Activated naive CD4-positive, alpha-beta T cell treated with anti-CD3 and anti-CD28 coated beads for 36 hours (primary cell): ENCODE measurements at places on chromosomes 4 and X. TPM values are rescaled to one million over a fixed set of nuclear protein-coding genes. Genes with fewer than 3 reads are reported as not detected.

SPANXB1 gene
- not detected for total RNA-seq

HS3ST1 gene
- not detected for total RNA-seq

SPANXN3 gene
- total RNA-seq: not detected

TEX13D gene
- 0.07 TPM for total RNA-seq

ASB12 gene
- 0.17 TPM for total RNA-seq

MAGEB17 gene
- not detected for total RNA-seq

MBNL3 gene
- total RNA-seq: 15.8 TPM

- no peak for DNase-seq
- H3K36me3 ChIP-seq: peaks cover 9% of the 10 kb centered on the region
- peak overlapping the region; percentile 97 for H3K4me3 ChIP-seq
- H3K4me1 ChIP-seq: peaks cover 13% of the 10 kb centered on the region
- peak overlapping the region; percentile 98 for H3K27ac ChIP-seq
These were observed 311 bp downstream of the RNF113A start for GRCh38 chrX:119871245-119871598.

- no peak overlapping the region for H3K27ac ChIP-seq
- no peaks in the 10 kb centered on the region for H3K27me3 ChIP-seq
- no peak for DNase-seq
- no peaks in the 10 kb centered on the region for H3K4me1 ChIP-seq
- no peaks in the 10 kb centered on the region for H3K36me3 ChIP-seq
These were observed 94.9 kb upstream of the NDP start for GRCh38 chrX:44068043-44068442.

GRCh38 chr4:72432282-72432681, 136.7 kb downstream of the ADAMTS3 start:
- no peaks in the 10 kb centered on the region for H3K4me1 ChIP-seq
- H3K27me3 ChIP-seq: no peaks in the 10 kb centered on the region
- H3K36me3 ChIP-seq: no peaks in the 10 kb centered on the region
- no peak overlapping the region for H3K27ac ChIP-seq
- H3K4me3 ChIP-seq: no peak overlapping the region

DNA sequence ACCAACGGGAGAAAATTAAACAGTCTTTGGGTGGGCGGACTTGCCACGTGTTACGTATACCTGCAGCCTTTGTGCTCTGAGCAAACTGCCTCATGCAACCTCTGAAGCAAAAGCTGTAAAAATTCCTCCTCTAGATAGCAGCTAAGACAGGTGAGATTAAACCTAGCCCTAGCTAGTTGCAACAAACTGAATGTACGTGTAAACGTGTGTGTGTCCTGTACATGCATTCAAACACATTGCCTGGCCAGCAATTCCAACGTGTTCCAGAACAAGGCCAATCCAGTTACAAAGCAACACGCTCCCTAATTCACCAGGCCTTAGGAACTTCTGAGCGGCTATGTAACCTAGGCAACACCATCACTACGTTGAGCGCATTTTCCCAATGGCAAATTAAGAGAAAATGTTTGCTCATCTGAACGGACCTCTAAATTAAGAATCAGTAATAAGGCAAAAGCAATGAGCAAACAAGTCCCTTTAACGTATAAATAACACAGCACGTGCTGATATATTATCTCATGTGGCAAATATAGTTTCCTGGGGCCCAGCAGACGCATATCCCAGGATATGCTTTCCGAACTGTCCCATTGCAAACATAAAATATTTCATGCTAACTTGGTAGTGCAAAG, 792 bp downstream of the PPID start:
- H3K27me3 ChIP-seq: no peaks in the 10 kb centered on the region
- peaks cover 38% of the 10 kb centered on the region for H3K36me3 ChIP-seq
- peak overlapping the region; percentile 98 for H3K4me3 ChIP-seq
- peaks cover 41% of the 10 kb centered on the region for H3K4me1 ChIP-seq

DNA sequence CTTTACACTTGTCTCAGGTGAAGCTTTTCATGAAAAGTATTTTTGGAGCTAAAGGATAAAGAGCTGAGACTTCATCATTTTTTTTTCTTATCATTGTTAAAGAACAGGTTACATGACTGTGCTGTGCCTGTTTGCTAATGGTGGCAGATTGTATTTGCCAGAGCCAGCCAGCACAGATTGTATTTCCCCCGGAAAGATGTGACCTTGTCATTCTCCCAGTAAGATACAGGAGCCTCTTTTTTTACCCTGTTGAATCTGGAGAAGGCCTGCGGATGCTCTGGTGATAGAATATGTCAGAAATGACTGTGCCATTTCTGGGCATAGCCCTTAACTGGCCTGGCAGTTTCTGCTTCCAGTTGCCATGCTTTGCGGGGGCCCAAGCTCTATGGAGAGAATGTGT, 91.9 kb downstream of the GPRIN3 start:
- DNase-seq: no peak
- no peaks in the 10 kb centered on the region for H3K36me3 ChIP-seq
- H3K27me3 ChIP-seq: peaks cover 6% of the 10 kb centered on the region
- no peak overlapping the region for H3K27ac ChIP-seq
- H3K4me1 ChIP-seq: no peaks in the 10 kb centered on the region

DNA sequence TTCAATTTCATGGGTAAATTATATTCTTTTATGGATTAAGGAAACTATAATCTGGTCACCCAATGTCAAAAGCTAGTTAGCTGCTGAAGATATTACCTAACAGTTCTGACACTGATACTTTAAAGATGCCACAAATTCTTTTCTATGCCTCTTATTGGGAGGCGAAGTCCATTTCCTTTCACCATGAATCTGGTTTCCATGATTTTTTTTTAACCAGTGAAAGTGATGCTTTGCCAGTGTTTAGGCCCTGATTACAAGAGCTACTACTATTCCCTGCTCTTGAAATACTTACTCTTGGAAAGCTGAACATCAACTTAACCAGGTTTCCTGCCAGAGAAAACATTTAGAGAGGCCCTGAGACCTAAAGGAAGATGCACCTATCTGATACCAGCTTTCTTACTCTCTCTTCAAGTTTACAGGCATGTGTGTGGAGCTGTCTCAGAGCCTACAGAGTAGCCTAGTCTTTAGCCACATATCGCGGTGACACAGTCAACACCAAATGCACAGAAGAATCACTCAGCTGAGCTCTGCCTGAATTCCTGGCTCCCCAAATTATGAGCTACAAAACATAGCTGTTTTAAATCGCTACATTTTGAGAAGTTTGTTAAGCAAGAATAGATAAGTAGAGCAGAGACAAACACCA, 1280.8 kb downstream of the PCDH7 start:
- no peaks in the 10 kb centered on the region for H3K4me1 ChIP-seq
- H3K27me3 ChIP-seq: no peaks in the 10 kb centered on the region
- no peak overlapping the region for H3K27ac ChIP-seq
- no peak overlapping the region for H3K4me3 ChIP-seq
- no peaks in the 10 kb centered on the region for H3K36me3 ChIP-seq

GRCh38 chr4:70687821-70688794, at the start of gene UTP3:
UTP3 (plus strand) TSS chr4:70688532; CDS start chr4:70688678, 146 bp downstream.
- no peaks in the 10 kb centered on the region for H3K27me3 ChIP-seq
- peaks cover 30% of the 10 kb centered on the region for H3K4me1 ChIP-seq
- H3K36me3 ChIP-seq: peaks cover 27% of the 10 kb centered on the region

GRCh38 chr4:7311205-7311604, 118.9 kb downstream of the SORCS2 start:
- no peak overlapping the region for H3K4me3 ChIP-seq
- no peaks in the 10 kb centered on the region for H3K4me1 ChIP-seq
- H3K27me3 ChIP-seq: no peaks in the 10 kb centered on the region
- H3K27ac ChIP-seq: no peak overlapping the region
- no peak for DNase-seq

DNA sequence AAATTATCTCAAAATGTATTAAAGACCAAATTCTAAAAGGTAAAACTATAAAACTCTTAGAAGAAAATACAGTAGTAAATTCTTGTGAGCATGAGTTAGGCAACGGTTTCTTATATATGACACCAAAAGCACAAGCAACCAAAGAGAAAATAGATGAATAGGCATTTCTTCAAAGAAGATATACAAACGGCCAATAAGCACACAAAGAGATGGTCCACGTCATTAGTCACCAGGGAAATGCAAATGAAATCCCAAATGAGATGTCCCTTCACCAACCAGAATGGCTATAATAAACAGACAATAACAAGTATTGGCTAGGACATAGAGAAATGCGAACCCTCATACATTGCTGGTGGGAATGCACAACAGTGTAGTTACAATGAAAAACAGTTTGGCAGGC, 44.6 kb downstream of the RAB33A start:
- no peak for DNase-seq
- no peak overlapping the region for H3K27ac ChIP-seq
- H3K4me3 ChIP-seq: no peak overlapping the region
- H3K27me3 ChIP-seq: no peaks in the 10 kb centered on the region
- H3K36me3 ChIP-seq: peaks cover 15% of the 10 kb centered on the region

DNA sequence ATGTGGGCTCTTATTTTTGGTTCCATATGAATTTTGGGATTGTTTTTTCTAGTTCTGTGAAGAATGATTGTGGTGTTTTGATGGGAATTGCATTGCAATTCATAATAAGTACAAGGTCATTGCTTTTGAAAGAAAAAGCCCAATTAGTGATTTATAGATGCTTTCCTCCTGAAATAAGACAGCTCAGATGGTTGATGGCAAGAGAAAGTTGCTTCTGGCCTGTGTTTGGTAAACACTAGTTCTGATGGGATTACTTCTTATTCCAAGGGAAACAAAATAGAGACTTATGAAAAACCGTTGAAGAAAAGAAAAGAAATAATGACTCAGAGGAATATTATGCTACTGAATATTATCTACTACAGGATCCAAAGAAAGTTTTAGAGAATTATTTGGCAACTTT, 144.9 kb downstream of the SPANXA1 start:
- no peak overlapping the region for H3K4me3 ChIP-seq
- no peak for DNase-seq
- H3K27ac ChIP-seq: no peak overlapping the region
- no peaks in the 10 kb centered on the region for H3K27me3 ChIP-seq
- no peaks in the 10 kb centered on the region for H3K4me1 ChIP-seq

- H3K27me3 ChIP-seq: no peaks in the 10 kb centered on the region
- H3K4me3 ChIP-seq: no peak overlapping the region
- H3K4me1 ChIP-seq: no peaks in the 10 kb centered on the region
- H3K27ac ChIP-seq: no peak overlapping the region
These were observed 477.6 kb upstream of the GRID2 start for GRCh38 chr4:91826186-91826585.
